Chondrocyte (in vitro differentiated cells): ENCODE measurements at places on chromosomes 2 and 18. TPM values are rescaled to one million over a fixed set of nuclear protein-coding genes. Genes with fewer than 3 reads are reported as not detected.

The KCTD1 gene
- 17.1 to 18.1 TPM (median 17.5 TPM) in 3 replicates for total RNA-seq

The BOK gene
- total RNA-seq: 28.5 to 46.8 TPM (median 44.6 TPM) in 3 replicates

The COL6A3 gene
- total RNA-seq: 250 to 264 TPM (median 264 TPM) in 3 replicates

The HSBP1L1 gene
- total RNA-seq: 0.99 to 5.4 TPM (median 5.1 TPM) in 3 replicates

The RSAD2 gene
- 0.12 to 0.22 TPM in 2 of 3 replicates, not detected in the other for total RNA-seq

The SERPINB11 gene
- not detected in 3 replicates for total RNA-seq

The CD226 gene
- total RNA-seq: 0.62 to 1.3 TPM (median 0.82 TPM) in 3 replicates

The TLX2 gene
- total RNA-seq: 0.10 TPM in 1 of 3 replicates, not detected in the others

The CUL3 gene
- total RNA-seq: 65.6 to 75.1 TPM (median 70.6 TPM) in 3 replicates

The PSD4 gene
- total RNA-seq: 5.2 to 5.5 TPM (median 5.2 TPM) in 3 replicates

The TMEFF2 gene
- total RNA-seq: 1.4 to 8.6 TPM (median 1.5 TPM) in 3 replicates

The VAMP5 gene
- total RNA-seq: 1.8 to 2.4 TPM in 2 of 3 replicates, not detected in the other

The DES gene
- 0.70 to 19.8 TPM (median 15.5 TPM) in 3 replicates for total RNA-seq

The RANBP2 gene
- total RNA-seq: 48.8 to 67.6 TPM (median 52.7 TPM) in 3 replicates

The NT5C1B gene
- not detected in 3 replicates for total RNA-seq

The ACTG2 gene
- 173 to 1,480 TPM (median 1,439 TPM) in 3 replicates for total RNA-seq

The PAIP2B gene
- total RNA-seq: 0.67 to 0.73 TPM (median 0.70 TPM) in 3 replicates

The AKAIN1 gene
- not detected in 3 replicates for total RNA-seq

The TGFBRAP1 gene
- 18.3 to 21.4 TPM (median 18.5 TPM) in 3 replicates for total RNA-seq

The G6PC2 gene
- total RNA-seq: not detected in 3 replicates

The LYG1 gene
- 0.36 to 0.99 TPM (median 0.57 TPM) in 3 replicates for total RNA-seq

The VAMP8 gene
- total RNA-seq: 1.6 to 2.4 TPM (median 2.1 TPM) in 3 replicates

The MFF gene
- total RNA-seq: 64.7 to 76.0 TPM (median 66.8 TPM) in 3 replicates

The CYTIP gene
- 0.27 to 0.85 TPM in 2 of 3 replicates, not detected in the other for total RNA-seq

The PRSS56 gene
- not detected in 3 replicates for total RNA-seq

The CD8B2 gene
- not detected in 3 replicates for total RNA-seq

The TUBA3E gene
- total RNA-seq: not detected in 3 replicates

The NIFK gene
- total RNA-seq: 35.5 to 40.5 TPM (median 39.8 TPM) in 3 replicates

The FAM136A gene
- total RNA-seq: 26.9 to 42.0 TPM (median 29.9 TPM) in 3 replicates

The MGAT4A gene
- total RNA-seq: 1.7 to 2.2 TPM (median 2.1 TPM) in 3 replicates

The APLF gene
- total RNA-seq: 3.9 to 4.5 TPM (median 4.3 TPM) in 3 replicates

The HMSD gene
- not detected in 3 replicates for total RNA-seq

The GMCL1 gene
- total RNA-seq: 13.6 to 20.7 TPM (median 13.6 TPM) in 3 replicates

The CRYGC gene
- total RNA-seq: not detected in 3 replicates

The LRRFIP1 gene
- 84.7 to 97.5 TPM (median 91.5 TPM) in 3 replicates for total RNA-seq

The SNORC gene
- total RNA-seq: 2.1 to 3.4 TPM (median 2.2 TPM) in 3 replicates

The ERMN gene
- total RNA-seq: not detected in 3 replicates

The INHBB gene
- 0.58 to 1.3 TPM (median 0.90 TPM) in 3 replicates for total RNA-seq
